ENCODE measurements at places on chromosomes 3 and 15. TPM values are rescaled to one million over a fixed set of nuclear protein-coding genes. Genes with fewer than 3 reads are reported as not detected.

RHOV gene
- total RNA-seq: not detected

WDR93 gene
- not detected for total RNA-seq

CCR8 gene
- not detected for total RNA-seq

SAMMSON gene
- total RNA-seq: not detected

TMEM62 gene
- 47.8 TPM for total RNA-seq

SIDT1 gene
- total RNA-seq: 11.3 TPM

FBXW12 gene
- total RNA-seq: not detected

FETUB gene
- not detected for total RNA-seq

RIOX2 gene
- 55.6 TPM for total RNA-seq

MED12L gene
- 2.4 TPM for total RNA-seq

CRBN gene
- total RNA-seq: 24.3 TPM

INTS14 gene
- 40.1 TPM for total RNA-seq

RBSN gene
- total RNA-seq: 11.1 TPM

ARL14 gene
- not detected for total RNA-seq

GOLGA8S gene
- total RNA-seq: not detected

LRRN1 gene
- total RNA-seq: not detected

GRCh38 chr3:156834962-156835535 is 8.9 kb downstream of the LEKR1 start:
- no peak for DNase-seq

DNA sequence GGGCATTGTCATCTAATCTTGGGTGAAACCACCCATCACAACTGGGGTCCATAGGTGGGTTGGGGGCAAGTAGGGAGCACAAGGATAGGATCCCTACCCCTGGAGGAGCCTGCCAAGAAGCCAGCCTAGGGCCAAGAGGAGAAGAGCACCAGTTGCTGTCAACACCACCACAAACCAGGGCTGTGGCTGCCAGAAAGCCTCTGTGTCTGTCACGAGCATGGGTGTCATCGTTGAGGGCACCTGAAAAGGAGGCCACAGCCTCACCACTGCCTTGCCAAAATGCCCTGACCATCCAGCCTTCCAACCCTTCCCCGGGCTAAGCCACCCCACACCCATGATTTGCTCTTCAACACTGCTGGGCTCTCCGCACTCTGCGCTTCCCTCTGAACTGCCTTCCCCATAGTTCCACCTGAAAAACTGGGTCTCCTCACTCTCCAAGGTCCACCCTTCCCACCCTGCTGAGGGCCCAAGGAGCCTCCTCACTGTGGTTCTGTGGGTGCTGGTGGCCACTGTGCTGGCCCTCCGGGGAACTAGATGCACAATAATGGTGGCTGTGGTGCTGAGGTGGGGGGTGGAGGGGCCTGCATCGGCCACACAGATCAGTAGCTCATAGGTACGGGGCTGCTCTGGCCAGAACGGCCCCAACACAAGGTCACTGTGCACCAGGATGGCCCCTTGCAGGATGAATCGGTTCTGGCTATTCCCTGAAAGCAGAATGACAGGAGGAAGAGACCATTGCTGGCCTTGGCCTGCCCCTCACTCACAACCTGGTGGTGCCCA is 6.2 kb upstream of the IP6K1 start:
- DNase-seq: no peak

DNA sequence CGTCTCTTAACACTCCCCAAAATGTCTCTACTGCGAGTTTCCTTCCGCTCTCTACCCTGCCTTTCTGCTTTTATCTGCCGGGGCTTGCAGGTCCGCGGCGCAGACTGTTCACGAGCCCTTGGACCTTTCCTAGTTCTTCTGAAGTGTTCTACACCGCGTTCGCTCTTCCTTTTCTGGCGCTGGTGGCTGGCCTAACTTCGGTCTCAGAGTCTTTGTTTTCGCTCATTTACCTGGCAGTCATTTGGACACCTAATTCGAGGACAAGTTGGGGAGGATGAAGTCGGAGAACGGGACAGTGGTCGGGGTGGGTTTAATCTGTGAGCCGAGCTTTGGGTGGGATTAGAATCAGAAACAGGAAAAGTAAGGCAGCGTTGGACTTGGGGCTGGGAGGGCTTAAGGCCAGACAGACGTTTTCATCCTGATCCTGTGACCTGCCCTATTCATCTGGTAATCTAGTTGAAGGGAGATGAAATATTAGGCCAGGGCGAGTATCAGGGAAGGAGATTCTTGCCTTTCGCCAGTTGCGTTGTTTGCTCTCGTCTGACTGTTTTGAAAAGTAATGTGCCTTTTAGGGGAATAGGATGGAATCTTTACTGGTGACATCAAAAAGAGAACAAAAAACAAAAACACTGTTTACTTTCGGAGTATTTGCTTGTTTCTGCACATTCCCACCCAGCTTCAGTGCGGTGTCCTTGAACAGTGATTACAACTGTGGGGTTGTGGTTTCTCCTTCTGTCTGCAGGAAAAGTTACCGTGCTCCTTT is 1.8 kb downstream of the DIPK2A start:
- peak; percentile 92 for DNase-seq

- DNase-seq: no peak
Measured at GRCh38 chr15:80214910-80215309, 37.1 kb downstream of the CTXND1 start.

DNA sequence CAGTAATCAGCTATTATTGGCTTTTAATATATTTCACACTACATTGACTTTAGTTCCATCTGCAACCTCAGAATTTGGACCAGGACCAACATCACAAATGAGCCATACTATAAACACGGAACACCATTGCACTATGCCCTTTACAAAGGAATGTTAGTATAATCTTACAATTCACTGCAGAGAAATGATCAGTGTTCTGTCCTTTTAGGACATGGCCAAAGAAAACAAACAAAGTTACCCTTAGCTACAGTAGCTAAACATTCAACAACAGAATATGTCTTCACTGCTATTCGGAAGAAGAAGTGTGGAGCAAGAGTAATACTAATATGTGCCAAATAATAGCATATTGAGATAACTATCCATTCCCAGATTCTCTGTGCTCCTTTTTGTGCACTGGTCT is 90.4 kb downstream of the NAALADL2 start:
- DNase-seq: no peak

GRCh38 chr3:103295974-103296570 is 861.3 kb downstream of the ZPLD1 start:
- peak; percentile 66 for DNase-seq

DNA sequence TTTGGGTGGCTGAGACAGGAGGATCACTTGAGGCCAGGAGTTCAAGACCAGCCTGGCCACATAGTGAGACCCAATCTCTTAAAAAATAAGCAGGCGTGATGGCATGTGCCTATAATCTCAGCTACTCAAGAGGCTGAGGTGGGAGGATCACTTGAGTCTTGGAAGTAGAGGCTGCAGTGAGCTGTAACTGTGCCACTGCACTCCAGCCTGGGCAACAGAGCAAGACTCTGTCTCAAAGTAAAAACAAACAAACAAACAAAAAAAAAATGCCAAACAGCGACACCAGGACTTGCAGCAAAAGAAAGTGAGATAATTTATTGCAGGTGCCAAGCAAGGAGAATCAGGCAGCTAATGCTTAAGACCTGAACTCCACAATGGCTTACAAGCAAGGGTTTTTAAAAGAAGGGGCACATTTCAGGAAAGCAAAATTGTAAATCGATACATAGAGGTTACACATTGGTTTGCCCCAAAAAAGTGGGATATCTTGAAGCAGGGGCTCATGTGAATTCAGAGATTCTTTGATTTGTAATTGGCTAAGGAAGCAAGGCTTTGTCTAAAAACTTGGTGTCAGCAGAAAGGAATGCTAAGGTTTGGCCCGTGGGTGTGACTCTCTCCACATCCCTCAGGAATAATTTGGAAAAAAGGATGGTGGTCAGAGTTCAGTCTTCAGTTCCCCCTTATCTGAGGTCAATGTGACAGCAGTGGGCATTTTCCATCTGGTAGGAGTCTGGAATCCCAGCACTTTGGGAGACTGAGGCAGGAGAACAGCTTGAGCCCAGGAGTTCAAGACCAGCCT is 5.2 kb upstream of the MPI start:
- no peak for DNase-seq

GRCh38 chr15:68909601-68910100 is 20.7 kb upstream of the SPESP1 start:
- no peak for DNase-seq

- no peak for DNase-seq
Measured at GRCh38 chr15:66454143-66454542, 43.4 kb downstream of the SNAPC5 start.

DNA sequence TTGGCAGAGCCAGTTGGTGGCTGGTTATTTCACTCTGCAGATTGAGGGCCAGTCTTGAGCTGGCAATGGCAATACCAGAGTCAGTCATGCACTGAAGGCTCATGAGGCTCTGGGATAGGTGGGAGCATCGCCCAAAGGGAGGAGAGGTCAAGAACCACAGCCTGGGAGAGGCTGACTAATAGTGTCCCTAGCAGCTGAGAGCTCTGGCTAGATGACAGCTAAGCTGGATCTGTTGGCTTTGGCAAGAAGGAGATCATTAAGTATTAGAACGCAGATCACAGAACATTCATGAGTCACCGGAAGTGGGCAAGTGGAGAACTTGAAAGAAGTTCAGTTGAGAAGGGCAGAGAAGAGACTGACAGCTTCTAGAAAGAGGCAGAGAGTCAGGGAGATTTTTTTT is 521.1 kb downstream of the NR2F2 start:
- no peak for DNase-seq

DNA sequence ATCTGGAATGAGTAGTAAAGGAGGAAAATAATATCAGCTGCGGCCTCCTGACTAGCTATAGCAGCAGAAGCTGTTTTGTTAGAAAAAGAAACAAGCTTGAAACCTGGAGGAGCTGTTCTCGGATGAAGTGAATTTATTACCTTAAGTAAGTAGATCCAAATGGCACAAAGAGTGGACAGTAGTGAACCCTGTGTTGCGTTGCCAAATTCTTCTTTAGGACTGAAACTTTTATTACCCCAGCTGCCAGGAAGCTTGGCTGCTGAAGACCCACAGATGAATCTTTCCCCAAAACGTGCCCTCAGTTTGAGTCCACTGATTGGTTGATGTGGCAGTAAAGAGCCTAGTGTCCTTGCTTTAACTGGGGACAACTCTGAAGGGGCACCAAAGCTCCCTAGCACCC is 366.8 kb upstream of the GBE1 start:
- no peak for DNase-seq

DNA sequence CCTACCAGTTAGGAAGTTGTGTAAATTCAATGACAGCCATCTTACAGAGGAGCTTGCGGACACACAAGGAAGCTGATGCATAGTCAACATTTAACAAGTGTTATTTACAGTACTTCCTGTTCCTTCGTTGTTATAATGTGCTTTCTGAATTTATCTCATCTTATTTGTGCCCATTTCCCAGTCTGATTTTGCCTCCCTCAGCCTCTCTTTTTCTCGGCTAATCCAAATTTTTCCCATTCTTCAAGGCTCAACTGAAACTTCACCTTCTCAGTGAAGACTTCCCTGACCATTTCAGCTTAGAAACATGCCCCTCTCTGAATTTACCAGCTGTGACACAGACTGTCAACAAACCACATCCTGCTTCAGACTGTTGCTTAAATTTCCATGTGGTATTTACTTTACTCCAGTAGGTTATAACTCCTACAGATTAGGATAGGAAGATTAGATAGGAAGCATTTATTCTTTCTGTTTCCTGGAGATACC is 55.7 kb upstream of the CP start:
- no peak for DNase-seq

DNA sequence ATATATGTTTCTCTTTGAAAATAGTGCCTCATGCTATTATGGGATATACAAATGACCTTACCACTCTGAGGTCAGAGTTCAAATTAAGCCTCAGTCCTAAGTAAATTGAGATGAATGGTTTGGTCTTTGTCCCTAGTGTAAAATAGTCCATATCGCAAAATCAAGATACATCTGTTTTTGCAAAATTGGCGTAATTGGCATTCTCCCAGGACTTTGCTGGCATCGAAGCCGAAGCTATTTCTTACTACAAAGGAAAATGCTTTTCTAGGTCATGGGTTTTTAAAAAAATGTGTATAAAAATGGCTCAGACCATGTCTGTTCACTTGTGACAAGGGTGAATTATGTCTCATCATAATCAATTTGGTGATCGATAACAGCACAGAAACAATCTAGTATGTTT is 25.9 kb downstream of the ROBO2 start:
- no peak for DNase-seq

GRCh38 chr3:169232863-169233262 is 430.6 kb downstream of the MECOM start:
- no peak for DNase-seq

GRCh38 chr15:74892313-74892712 is 2.5 kb downstream of the MPI start:
- DNase-seq: peak; percentile 42

DNA sequence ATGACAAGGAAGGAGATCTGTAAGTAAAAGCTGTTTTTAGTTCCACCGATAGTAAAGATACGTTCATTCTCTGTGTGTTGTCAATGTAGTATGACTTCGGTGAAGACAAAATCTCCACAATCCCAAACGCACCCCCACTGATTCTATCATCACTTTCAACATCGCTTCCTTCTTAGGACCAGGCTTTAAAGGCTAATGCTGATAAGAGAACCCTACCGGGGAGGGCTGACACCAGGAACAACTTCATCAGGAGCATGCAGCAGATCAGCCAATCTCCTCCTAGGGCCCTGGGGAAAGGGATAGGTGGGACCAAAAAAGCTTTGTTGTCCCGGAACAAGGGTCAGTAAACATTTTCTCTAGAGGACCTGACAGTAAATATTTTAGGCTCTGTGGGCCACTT is 334.1 kb downstream of the VPS13C start:
- no peak for DNase-seq

GRCh38 chr15:41561104-41561776 is 2.2 kb downstream of the TYRO3 start:
- no peak for DNase-seq

GRCh38 chr15:40310001-40310959 is 2.5 kb upstream of the PLCB2 start:
- DNase-seq: peak; percentile 87

DNA sequence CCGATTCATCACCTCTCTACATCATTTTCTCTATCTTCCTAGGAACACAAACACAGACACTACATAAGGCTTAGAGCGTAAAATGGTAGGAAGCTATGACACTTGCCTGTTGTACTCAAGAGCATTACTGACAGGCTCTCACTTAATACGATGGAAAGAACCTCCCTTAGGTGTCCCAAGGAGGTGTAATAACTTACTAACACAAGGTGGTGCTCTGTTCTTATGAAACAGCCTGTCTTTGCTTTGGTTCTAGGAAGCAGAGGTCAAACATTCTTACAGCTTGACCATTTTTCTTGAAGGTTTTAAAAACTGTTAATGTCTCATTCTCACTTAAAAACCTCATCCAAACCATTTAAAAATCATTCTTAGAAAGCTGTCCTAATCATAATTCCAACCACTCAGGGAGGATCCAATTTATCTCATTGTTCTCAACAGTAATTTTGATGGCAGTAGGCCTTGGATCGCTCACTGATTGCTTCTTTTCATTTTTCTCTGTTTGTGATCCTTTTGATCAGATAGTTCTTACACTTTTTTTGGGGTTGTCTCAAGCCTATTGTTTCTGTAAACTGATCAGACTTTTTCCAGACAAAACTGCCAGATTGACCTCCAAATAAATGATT is 317.8 kb upstream of the AGTR1 start:
- peak; percentile 80 for DNase-seq

- DNase-seq: peak; percentile 75
Measured at GRCh38 chr3:50226888-50227389, 9.1 kb upstream of the GNAI2 start.
